ENCODE measurements at places on chromosomes 5 and 9. TPM values are rescaled to one million over a fixed set of nuclear protein-coding genes. Genes with fewer than 3 reads are reported as not detected.

The ARID3C gene
- total RNA-seq = not detected

The BOD1 gene
- total RNA-seq = 50.3 TPM

The SLC36A2 gene
- not detected for total RNA-seq

The ARAP3 gene
- total RNA-seq = 15.5 TPM

The ST8SIA4 gene
- total RNA-seq = not detected

The SLC2A6 gene
- total RNA-seq = 11.6 TPM

The PCDHA10 gene
- not detected for total RNA-seq

GRCh38 chr9:136297016-136297691 lies 6.7 kb downstream of the CCDC187 start:
- DNase-seq = no peak

DNA sequence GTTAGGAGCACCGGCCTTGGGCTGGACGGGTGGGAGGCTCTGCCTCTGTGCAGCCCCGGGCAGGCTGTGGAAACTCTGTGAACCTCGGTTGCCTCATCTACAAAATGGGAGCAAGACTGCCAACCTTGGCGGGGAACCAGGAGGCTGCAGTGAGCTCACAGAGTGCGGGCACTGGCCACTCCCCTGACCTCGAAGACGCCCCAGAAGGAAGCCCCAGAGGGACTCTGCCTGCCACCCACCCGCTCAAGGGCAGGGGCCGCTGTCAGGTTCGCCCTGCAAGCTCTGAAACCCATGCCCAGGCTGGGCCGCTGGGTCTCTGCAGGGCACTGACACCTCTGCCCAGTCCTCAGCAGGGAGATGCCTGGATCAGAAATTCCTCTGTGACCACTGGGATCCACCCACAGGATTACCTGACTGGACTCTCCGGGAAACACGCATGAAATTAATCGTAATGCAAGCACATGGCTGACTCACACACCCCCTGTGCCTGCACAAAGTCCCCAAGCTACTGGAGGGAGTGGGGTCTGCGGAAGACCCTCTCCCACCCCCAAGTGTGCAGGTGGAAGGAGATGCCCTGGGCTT lies 7.4 kb downstream of the CCDC187 start:
- no peak for DNase-seq

DNA sequence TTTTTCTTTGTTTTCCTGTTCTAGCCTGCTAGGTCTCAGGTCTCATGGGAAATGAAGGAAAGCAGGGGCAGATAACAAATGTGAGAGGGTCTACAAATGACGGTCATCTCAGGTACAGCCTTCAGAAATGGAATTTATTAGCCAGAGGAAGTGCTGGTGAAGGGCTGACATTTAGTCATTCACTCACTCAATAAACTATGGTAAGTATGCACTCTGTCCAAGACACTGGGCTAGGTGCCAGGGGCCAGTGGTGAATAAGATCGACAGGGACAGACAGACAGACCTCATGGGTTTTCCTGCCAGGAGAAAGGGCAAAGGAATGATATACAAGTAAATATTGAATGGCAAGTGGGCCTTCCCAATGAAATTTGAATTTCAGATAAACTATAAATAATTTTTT lies 6.3 kb downstream of the PDE6A start:
- peak; percentile 62 for DNase-seq

- DNase-seq = no peak
Observed at GRCh38 chr9:116817762-116818161, 130.7 kb downstream of the TRIM32 start.

GRCh38 chr5:166399781-166400180 lies 1891.7 kb upstream of the WWC1 start:
- no peak for DNase-seq

DNA sequence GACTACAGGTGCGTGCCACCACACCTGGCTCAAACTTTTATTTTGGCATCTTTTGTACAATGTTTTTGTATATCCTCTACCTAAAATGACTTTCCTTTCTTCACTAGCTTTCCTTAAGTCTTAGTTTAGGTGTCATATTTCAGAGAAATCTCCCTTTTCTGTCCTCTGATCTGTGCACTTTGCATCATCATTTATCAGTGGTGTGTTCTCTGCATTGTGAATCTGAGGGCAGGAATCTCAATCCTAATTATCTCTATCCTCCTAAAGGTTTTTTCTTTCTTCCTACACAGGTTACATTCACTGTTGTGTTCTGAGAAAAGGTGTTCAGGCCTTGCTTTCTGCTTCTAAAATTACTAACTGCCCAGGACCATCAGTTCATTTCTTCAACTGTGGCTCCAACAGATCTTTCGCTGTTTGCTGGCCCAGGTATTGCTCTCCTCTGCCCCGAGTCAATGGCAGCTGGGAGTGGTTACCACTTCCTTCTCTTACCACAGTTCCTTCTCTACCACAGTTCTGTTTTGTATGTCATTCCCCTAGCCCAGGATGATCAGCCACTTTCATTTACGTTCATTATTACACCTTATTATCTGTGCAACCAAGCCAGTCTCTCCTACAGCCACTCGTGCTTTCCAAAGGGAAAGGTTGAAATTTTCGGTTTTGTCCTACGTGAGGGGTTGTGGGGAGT lies 14.0 kb downstream of the TGFBR1 start:
- DNase-seq = no peak

DNA sequence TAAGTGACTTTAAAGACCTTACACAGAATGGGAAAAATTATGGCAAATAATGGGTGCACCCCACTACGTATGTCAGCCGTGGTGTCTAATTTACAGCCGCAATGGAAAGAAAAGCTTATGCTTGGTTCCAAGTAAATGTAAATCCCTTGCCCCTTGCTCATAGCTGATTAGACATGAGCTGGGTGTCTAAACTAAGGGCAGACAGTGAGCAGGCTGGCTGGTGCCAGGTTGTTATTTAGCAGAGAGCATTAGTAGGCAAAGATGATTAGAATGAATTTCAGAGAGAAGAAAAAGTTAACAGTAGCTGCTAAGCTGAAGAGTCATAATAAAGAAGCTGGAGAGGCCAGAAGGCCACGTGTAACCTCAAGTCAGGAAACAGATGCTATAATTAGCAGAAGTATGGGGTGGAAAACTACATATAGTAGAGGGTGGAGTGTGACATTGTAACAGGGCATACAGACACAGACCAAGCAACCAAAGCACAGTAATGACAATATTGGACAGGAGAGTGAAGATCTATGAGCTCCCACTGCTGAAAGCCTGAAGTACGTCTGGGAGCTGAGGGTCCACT lies 257.7 kb downstream of the MCTP1 start:
- no peak for DNase-seq

DNA sequence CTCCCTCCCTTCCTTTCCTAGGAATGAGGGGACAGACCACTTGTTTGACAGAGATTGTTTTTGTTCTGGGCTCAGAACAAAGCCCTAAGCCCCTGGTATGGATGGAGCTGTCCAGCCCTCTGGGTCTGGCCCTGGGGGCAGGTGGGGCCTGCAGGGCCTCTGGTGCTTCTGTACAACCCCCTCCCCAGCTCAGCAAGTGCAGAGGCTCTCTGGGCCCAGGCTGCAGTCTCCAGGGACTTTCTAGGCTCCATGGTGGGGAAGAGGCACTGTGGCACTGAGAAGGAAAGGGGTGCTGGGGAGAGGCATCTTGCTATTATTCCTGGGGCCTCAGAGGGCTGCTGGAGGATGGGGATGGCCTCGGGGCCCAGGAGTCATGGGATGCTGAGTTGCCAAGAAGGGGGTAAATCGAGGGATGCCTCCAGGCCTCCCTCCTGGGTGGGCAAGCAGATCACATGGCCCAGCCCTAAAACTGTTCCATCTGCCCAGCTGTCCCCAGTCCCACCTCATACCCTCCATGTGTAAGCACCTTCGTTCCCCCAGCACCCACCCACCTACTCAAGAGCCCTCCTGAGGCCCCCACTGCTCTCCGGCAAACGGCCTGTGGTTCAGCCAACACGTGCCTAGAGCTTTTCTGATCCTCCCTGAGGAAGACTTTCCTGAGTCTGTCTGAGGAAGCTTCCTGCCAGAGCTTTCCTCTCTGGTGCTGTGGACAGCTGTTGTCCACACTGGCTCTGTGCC lies 225.7 kb downstream of the CACNA1B start:
- no peak for DNase-seq
